ENCODE measurements at places on chromosomes 12 and 14.

GRCh38 chr12:108166505-108166904 lies 37.4 kb downstream of the WSCD2 start:
- DNase-seq = no peak

GRCh38 chr14:40269436-40269835 lies 837.2 kb upstream of the FBXO33 start:
- no peak for DNase-seq

GRCh38 chr12:113435367-113435766 lies 13.2 kb downstream of the SDSL start:
- DNase-seq = no peak

DNA sequence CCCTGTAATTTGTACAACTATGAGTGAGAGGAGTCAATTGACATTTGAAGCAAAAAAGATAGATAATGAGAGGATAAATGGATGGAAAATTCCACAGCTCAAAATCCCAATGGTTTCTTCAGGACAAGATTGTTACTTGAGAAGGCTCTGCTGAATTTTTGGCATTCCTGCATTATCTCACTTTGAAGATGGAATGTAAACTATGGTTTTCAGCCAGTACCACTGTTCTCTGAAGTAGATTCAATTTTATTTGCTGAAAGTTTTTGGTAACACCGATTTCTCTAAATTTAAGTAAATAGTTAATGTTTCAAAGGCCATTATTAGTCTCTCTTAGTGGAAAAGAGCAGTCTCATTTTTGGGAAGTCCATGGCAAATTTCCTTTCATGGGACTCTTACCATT lies 121.9 kb upstream of the SLC38A2 start:
- peak; percentile 49 for DNase-seq

DNA sequence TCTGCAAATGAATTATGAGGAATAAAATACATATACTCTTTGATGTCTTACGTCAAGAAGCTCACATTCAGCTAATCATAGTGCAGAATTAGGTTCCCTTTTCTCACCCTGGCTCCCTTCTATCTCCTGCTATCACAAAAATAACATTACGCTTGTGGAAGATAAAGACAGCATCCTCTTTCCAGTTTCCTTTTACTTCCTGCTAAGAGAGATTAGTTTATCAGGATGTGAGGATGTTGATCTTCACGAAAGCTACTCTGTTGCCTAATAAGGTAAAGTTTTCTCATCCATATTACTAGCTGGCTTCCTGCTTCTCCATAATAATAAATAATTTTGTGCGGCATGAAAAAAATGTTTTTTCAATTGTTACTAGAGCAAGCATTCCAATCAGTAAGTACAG lies 217.7 kb upstream of the DCN start:
- DNase-seq = no peak
